ENCODE measurements at places on chromosomes 3 and 15.

DNA sequence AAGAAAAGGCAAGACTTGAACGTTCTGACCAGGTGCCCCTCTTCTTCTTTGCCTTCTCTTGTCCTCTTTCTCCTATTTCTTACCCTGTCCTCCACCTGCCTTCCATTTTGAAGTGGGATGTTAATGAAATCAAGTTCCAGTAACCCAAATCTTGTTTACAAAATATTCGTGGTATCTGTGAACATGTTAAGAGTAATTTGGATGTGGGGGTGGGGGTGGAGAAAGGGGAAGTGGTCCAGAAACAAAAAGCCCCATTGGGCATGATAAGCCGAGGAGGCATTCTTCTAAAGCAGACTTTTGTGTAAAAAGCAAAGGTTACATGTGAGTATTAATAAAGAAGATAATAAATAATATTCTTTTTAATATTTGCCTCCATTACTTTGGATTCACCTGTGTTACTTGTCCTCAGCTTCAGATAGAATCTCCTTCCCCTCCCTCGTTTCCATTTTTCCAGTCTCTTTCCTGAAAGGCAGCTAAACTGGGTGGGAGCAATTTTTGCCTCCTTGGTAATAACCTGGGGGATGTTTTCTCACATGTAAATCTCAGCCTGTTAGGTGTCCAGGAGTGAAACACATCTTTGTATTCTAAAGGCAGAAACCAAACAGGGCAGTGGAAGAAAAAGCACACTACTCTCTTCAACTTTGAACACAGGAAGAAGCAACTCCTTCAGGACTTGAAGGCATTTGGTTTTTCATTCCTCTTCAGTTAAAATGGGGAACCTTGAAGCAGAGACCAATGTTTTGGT lies 3.2 kb downstream of the CHST2 start:
- DNase-seq = no peak

- DNase-seq = peak; percentile 71
Measured at GRCh38 chr3:32143849-32144757, 37.7 kb downstream of the GPD1L start.

GRCh38 chr3:196585044-196585757 lies 16.7 kb downstream of the FBXO45 start:
- DNase-seq = no peak

DNA sequence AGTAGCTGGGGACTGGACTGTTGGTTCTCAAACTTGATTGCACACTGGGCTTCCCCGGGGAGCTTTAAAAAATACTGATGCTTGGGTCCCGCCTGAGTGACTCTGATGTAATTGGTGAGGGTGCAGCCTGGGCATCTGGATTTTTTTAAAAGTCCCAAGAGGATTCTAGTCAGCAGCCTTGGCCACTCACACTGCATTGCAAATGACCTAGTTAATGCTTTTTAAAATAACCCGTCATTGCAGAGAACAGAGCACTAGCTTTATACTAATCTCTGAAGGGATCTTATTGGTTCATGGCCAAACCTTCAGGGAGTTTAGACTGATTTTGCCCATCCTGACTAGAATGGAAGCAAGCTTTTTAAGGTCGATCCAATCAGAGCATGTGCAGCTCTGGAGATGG lies 310.6 kb upstream of the PROK2 start:
- no peak for DNase-seq

GRCh38 chr15:44250566-44251205 lies 37.8 kb upstream of the GOLM2 start:
- DNase-seq = no peak

DNA sequence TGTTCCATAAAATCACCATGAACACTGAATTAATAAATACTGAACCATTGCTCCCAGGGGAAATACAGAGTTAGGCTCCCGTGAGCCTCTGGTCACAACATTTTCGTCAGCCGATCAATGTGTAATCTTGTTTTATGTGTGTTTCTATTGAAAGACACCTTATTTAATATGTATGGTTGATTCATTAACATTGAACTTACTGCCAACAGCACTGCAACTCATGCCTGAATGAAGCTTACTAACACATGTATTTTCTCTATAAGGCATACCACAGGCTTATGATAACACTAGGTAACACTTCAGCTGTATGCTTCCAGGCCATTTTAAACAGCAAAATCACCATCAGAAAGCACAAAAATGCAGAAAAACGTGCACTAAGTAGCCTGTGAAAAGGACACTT lies 9.1 kb upstream of the REC114 start:
- DNase-seq = no peak

- no peak for DNase-seq
Measured at GRCh38 chr15:77393471-77393840, 26.4 kb downstream of the PEAK1 start.

- DNase-seq = peak; percentile 87
Measured at GRCh38 chr3:184540777-184541681, 20.6 kb upstream of the EPHB3 start.

GRCh38 chr3:55692957-55693558 lies 206.0 kb upstream of the WNT5A start:
- no peak for DNase-seq

GRCh38 chr3:43994657-43995546 lies 246.8 kb upstream of the TOPAZ1 start:
- peak; percentile 72 for DNase-seq

DNA sequence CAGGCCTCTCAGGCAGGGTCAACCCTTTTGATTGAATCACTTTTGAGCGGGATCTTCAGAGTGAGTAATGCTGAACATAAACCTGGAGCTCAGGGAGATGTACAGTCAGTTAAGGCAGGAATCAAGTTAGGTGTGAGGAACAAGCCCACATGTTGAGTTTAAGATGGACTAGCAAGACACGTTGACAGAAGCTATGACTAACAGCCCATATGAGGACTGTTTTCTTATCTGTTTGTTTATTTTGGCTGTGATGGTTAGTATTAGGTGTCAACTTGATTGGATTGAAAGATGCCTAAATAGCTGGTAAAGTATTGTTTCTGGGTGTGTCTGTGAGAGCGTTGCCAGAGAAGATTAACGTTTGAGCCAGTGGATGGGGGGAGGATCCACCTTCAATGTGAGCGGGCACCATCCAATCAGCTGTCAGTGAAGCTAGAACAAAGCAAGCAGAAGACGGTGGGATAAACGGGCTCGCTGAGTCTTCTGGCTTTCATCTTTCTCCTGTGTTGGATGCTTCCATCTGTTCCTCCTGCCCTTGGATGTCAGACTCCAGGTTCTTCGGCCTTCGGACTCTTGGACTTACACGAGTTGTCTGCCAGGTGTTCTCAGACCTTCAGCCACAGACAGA lies 232.3 kb upstream of the STAC start:
- DNase-seq = no peak

DNA sequence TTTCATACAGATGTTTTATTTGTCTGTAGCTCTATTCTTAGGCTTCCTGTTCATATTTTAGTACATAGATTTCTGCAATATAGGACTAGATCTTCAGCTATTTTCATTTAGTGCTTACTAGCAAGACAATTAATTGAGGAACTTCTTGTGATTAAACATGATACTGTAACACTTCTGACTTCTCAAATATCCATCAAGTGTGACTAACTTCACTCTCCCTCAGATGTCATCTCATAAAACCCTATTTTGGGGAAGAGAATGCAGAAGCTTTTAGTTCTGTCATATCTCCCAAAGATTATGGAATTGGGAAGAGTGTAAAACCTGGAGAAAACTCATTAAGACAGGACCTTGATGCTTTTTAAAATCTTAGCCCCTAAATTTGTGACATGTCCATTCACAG lies 28.6 kb upstream of the GOLIM4 start:
- DNase-seq = no peak

- DNase-seq = no peak
Measured at GRCh38 chr3:11037241-11037873, 44.8 kb downstream of the SLC6A1 start.

DNA sequence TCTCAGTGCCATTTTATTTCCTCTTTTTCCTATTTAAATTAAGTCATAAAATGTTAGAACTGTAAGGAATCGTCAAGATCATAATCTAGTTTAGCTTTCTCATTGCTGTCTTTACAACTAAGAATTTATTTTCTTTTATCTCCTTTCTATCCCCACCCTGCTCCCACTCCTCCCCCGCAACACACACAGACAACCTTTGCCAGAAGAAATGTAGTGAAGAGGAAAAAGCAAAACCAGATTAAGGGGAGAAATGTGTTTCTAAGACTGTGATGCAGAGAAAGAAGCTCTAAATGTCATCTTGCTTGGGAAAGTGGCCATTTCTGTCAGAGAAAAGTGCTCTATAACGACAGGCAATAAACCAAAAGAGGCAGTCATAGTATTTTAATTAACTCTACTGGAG lies 78.3 kb upstream of the MLF1 start:
- no peak for DNase-seq

GRCh38 chr3:63240381-63240902 lies 37.7 kb upstream of the SYNPR start:
- no peak for DNase-seq

DNA sequence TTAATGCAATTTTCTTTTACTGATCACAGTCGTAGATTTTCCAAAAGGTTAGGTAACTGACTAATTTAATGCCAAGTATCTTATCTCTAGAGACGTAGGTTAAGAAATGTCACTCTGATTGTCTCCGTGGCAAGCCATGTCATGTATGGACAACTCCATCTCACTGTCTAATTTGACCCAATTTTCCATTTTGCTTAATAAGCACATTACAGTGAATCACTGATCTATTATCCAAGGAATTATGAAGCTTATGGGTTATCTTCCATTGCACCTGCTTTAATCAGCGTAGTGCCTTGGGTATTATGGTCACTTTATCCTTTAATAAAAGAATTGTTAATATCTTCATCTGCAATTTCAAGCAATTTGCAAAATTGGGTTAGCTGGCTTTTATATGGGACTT lies 557.4 kb upstream of the ROBO2 start:
- no peak for DNase-seq

DNA sequence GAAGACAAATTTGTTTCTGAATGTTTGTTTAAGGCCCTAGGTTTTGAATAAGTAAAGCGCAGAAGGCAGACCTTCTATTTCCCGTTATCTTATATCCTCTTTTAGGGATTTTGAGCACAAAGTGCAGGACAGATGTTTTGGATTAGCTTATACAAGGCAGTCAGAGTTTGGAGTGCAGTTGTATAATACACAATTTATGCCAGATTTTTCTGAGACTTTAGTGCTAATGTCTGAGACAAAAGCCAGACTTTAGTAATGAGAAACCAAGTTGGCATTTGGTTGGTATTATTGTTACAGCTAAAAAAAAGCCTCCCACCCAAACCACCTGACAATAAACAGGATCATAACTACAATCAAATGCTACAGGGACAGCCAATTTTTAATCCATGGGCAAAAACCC lies 309.9 kb upstream of the SATB1 start:
- no peak for DNase-seq

GRCh38 chr15:55977231-55977630 lies 16.2 kb downstream of the NEDD4 start:
- DNase-seq = no peak

- peak; percentile 32 for DNase-seq
Measured at GRCh38 chr15:64461721-64462162, 1.4 kb downstream of the ZNF609 start.

DNA sequence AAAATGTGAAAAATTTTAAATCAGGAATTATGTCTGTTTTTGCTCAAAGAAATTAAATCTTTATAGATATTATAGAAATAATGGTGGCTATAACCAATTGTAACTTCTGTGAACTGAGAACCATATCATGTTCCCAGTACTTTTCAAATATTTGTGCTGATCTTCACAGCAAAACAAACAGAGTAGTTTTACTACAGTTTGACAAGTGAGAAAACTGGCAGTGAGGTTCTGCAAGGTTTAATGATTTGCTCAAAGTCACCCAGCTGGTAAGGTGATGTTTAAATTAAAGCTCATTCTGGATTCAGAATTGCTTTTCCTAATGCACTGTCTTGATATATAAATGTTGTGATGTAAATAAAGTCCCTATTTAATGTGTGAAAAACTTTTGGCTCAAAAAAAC lies 22.0 kb upstream of the SPTSSB start:
- no peak for DNase-seq

DNA sequence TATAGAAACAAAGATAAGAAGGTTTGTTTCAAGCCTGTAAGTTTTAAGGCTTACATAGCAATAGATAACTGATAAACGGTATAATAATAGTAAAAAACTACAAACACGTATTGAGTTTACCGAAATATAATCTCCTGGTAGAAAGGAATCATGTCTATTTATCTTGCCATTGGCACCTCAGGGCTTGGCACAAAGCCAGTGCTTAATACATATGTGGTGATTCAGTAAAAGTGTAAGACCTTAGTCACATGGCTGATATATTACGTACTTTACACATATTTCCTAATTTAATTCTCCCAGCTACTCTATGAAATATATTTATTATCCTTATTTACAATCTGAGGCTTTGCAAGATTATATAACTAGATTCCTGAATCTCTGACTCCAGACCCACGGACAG lies 32.0 kb upstream of the SLCO3A1 start:
- DNase-seq = no peak

GRCh38 chr15:96363707-96364106 lies 33.2 kb downstream of the NR2F2 start:
- no peak for DNase-seq

DNA sequence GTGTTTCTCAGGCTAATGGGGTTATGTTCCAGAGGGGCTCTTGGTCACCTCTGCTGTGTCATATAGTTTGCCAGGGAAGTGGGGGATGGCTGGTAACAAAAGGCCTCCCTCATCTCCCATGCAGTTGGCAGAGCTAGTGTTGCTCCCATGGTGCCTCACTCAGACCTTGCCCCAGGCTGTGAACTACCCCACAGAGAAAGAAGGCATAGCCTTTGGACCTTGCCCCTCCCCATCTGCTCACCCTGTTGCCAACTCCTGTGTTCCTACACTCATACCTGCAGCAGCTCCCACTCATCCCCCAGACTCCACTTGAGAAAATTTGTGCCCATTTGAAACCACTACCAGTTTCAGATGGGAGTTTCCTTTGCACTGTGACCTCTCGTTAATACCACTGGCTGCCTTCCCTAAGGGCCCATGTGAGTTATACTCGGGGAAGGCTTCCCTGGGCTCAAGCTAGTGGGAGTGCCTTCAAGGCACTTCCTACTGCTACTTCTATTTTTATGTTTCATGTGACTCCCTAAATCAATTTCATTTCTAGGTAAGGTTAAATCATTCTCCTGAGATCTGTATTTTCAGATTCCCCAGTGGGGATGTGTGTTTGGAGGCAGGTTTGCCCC lies 25.3 kb upstream of the COPB2 start:
- no peak for DNase-seq

DNA sequence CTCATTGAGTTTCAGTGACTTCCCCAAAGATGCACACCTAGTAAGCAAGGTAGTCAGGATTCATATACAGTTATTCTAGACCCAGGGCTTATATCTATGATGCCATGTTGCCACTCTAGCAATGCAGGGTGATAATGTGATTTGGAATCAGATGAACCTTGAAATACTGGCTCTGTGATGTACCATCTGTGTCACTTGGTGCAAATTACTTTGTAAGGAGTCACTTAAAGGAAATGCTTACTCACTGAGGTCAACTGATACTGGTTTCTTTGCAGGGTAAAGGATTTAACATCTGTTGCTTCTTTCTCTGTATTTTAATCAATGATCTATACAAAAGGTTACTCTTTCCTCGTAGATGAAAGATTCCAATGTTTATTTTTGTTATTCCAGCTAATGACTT lies 10.8 kb downstream of the ASB14 start:
- no peak for DNase-seq
